ENCODE measurements at places on chromosomes 3 and 15.

- DNase-seq: no peak
Measured at GRCh38 chr3:134279466-134279865, 28.8 kb upstream of the RYK start.

DNA sequence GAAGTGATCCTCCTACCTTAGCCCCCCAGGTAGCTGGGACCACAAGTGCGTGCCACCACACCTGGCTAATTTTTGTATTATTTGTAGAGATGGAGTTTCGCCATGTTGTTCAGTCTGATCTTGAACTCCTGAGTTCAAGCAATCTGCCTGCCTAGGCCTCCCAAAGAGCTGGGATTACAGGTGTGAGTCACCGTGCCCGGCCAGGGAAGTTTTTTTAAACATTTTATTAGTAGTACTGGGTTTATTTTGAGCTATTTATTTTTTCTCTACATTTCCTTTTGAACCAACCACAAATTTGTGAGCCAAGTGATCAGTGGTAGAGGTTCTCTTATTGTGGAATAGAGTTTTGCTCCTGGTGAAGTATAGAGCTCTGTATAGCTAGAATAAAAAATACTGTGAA is 33.7 kb downstream of the ARMC8 start:
- DNase-seq: no peak

GRCh38 chr15:53034767-53035245 is 244.7 kb upstream of the ONECUT1 start:
- no peak for DNase-seq

- DNase-seq: no peak
Measured at GRCh38 chr3:11662392-11662990, 18.8 kb upstream of the VGLL4 start.

DNA sequence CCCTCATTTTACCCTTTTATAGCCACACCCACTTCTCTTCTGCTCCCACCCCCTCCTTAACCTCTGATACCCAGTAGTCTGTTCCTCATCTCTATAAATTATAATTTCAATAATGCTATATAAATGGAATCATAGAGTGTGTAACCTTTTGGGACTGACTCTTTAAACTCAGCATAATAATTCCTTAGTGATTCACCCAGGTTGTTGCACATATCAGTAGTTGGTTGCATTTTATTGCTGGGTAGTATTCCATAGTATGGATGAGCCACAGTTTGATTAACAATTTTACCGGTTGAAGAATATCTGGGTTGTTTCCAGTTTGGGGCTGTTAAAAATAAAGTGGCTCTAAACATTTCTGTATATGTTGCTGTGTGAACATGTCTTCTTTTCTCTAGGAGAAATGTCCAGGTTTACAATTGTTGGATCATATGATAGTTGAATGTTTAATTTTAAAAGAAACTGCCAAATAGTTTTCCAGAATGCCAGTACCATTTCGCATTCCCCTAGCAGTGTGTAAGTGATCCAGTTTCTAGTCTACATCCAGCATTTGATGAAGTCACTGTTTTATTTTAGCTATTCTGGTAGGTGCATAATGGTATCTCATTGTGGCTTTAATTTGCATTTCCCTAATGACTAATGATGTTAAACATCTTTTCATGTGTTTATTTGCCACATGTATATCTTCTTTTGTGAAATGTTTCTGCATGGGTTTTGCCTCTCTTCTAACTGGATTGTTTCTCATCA is 68.5 kb downstream of the VPS8 start:
- DNase-seq: no peak

DNA sequence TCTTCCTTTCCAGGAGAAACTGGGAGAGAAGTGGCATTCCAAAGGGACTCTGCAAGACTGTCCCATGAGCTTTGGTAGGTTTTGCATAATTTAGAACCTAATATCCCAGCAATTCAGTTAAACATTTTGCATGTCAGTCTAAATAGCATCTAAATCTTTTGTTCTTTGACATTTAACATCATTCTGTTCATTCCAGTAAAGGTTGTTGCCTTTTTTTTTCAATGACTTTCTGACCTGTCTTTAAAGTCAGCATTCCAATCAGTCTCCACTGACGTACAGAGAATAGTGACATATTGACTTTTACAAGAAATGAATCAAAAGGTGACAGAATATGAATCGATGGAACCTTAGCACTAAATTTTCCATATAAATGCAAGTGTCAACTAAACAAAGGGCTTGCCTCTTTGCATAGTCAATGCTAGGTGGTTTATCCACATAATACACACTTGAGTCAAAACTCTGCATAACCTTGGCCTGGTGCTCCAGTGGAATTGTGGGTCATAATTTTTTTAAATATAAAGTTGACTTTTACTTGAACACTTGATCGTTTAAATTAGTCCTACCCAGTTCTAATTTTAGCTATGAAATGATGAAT is 370.1 kb downstream of the CNTN6 start:
- DNase-seq: no peak

- DNase-seq: no peak
Measured at GRCh38 chr3:8659242-8659641, 14.6 kb upstream of the SSUH2 start.

GRCh38 chr3:31534065-31534425 is 1.3 kb downstream of the STT3B start:
- peak; percentile 75 for DNase-seq

GRCh38 chr3:149623824-149624223 is 34.0 kb downstream of the WWTR1 start:
- no peak for DNase-seq

DNA sequence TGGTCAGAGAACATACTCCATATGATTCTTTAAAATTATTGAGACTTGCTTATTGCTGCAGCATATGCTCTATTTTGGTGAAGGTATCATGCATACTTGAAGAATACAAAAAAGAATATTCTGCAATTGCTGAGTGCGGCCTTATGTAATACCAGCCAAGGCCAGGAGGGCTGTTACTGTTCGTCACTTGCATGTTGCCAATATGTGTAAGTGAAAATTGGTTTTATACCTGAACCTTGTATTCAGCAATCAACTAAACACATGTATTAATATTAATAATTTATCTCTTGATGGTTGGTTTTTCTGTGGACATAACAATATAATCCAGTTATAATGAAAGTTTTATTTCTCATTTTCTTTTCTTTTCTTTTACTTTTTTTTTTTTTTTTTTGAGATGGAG is 13.9 kb upstream of the GABRA5 start:
- DNase-seq: no peak

DNA sequence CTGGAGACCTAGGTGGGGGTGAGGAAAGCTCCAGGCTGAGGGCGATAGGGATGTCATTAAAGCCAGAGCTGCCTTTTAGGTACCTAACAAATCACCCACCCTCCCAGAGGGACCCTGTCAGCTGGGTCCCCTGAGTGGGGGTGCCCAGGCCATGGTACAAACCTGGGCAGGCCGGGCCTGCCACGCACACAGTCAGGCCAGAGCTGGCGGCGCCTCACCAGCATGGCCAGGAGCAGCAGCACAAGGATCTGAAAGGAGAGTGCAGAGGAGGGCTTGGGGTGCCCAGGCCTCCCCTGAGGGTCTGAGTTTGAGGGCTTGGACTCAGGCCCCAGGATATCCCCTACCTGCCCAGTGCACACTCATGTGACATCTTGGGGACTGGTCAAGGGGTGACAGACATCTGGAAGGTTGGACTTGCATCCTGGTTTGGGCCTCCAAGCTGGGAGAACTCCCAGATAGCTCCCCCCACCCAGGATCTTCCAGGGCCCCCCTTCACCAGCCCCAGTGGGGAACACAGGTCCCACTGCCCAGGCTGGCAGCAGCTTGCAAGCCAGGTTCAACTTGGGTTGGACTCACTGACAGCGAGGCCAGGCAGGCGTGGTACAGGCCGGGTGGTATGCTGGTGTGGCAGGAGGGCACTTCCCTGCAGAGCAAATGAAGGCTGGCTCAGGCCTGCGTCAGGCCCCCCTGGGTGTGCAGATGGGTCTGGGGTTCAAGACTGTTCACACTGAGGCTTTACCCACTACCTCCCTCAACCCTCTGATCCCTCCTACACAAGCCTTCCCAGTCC is 5.2 kb downstream of the STRA6 start:
- DNase-seq: no peak

- no peak for DNase-seq
Measured at GRCh38 chr15:92612891-92613290, 42.7 kb downstream of the FAM174B start.

DNA sequence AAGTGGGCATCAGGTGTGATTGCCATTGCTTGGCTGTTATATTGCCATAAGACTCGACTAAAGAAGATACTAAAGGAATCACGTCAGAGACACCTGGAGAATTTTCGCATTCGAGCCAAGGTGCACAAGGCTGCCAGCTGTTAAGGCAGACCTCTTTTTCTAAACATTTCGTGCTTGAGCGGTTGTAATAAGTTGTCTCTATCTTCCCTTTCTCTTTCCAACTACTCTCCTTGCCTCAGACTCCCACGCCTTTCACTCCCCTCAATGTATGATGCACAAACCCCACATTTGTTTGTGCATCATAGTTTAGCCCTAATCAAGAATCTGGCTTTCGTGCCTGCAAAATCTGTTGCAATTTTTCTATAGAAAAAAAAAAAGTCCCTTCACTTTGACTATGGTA is 118.0 kb downstream of the IQCH start:
- DNase-seq: no peak

GRCh38 chr3:9810433-9810770 is 340 bp downstream of the TTLL3 start:
- no peak for DNase-seq

- no peak for DNase-seq
Measured at GRCh38 chr15:57647791-57648130, 56.1 kb downstream of the MYZAP start.

GRCh38 chr3:70712449-70713082 is 400.1 kb upstream of the MDFIC2 start:
- no peak for DNase-seq

DNA sequence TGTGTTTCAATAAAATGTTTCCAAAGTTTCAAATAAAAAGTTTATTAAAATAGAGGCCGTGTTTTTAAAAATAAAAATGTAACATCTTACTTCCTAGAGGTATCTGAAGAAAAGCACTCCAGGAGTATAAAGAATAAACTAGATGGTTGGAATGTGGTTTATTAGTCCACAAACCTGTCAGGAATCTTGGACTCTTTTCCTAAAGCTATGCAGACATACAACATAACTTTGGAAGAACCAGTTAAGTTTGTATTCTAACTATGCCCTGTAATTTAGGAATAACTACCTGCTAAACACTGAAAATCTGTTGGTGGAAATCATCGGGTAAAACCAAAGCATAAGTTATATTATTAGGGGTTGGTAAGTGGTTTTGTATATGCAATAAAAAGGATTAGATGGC is 51.6 kb downstream of the PPARG start:
- DNase-seq: no peak

- DNase-seq: no peak
Measured at GRCh38 chr3:95271395-95271794, 1208.5 kb downstream of the NSUN3 start.

GRCh38 chr15:46523701-46524100 is 888.9 kb downstream of the SQOR start:
- DNase-seq: no peak

DNA sequence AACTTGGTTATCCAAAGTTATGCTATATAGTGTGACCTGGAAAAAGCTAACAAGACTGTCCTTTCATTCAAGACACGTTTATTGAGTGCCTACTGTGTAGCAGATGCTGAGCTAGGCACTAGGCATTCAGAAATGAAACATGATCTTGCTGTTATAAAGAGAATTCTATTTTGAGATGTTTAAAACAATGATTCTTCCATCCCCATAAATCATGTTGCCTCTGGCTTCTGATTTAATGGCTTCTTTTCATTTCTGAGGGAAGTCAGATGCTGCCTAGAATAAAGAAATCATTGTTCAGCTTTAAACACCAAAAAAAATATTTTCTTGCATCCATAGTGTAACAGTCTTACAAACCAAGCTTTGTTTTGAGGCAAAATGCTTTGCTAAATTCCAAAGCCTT is 620.9 kb upstream of the UBE2E2 start:
- no peak for DNase-seq

- DNase-seq: no peak
Measured at GRCh38 chr15:86066174-86066834, 13.4 kb upstream of the AGBL1 start.

DNA sequence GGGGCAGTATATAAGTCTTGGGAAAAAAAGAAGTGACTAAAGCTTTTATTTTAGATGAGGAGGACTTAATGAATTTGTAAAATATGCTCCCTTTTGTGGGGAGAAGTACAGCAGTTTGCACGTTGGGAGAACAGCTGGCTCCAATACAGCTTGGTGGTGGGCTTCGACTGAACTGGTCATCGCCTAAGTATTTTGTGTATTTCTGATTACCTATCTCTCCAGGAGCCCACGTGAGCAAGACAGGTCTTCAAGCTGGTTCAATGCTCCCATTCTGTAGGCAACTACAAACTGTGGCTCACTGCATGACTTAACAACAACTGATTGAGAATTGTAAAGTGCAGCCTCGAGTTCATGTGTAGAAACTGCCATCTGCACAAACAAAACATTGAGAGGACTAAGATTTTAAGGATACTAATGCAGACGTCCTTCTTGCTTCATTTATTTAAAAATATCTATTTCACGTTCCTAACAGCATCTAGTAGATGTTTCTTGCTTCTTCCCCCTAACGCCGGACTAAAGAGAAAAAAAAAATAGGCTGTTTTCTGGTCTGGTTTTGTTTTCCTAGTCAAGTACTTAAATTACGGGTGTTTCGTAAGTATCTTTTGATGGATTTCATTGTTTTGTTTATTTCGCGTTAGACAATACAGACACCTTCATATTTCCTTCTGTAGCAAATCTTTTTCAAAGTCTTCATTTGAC is 1.4 kb upstream of the GREM1 start:
- no peak for DNase-seq

GRCh38 chr15:71841563-71841962 is 31.2 kb downstream of the NR2E3 start:
- no peak for DNase-seq

- no peak for DNase-seq
Measured at GRCh38 chr15:34079904-34080303, 21.8 kb downstream of the EMC7 start.

GRCh38 chr3:123080864-123081562 is 14.2 kb downstream of the PDIA5 start:
- no peak for DNase-seq

DNA sequence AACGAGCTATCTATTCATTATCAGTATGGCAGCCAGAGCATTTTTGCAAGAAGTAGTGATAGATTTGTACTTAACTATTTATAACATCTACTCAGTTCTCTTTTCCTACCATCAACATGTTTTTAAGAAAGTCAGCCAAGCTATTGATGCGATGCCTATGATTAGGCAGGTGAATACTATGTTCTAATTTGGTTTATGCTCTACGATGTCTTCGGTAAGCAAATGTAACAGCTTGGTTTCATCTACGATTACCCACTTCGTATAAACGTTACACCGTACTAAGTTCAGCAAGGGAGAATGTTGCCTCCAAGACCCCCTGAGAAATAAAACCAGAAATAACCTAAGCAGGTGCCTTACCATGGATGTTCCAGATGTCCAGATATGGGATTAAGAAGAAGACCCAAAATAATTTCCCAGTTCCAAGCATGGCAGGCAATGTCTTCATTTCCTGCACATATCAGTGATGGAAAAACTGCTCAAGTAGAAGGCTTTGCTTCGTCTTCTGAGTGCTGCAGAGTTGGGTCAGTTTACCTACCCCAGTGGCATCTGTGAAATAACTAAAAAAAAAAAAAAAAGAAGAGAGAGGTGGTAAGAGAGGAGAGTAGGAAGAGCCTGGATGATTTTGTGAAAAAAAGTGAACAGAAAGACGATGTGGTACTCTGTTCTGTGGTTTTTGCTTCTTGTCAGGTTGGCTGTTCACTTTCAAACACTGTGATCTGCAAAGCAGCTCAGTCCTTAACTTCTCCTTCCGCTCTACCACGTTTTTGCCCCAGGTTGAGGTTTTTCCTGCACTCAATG is at the start of gene BTLA:
TSS of gene BTLA (minus strand) at position 559 of the 798 bp plus-strand sequence. CDS start at position 445, 114 bp downstream.
- peak; percentile 81 for DNase-seq

GRCh38 chr3:132650153-132650552 is 9.5 kb downstream of the ACAD11 start:
- DNase-seq: no peak

All from activated CD4-positive, alpha-beta T cell treated with anti-CD3 and anti-CD28 coated beads, Interleukin-2, amount 10 ng/mL, durations not matched to agents 24 days and 14 days (primary cell).